ENCODE measurements at places on chromosomes 5 and 9.

DNA sequence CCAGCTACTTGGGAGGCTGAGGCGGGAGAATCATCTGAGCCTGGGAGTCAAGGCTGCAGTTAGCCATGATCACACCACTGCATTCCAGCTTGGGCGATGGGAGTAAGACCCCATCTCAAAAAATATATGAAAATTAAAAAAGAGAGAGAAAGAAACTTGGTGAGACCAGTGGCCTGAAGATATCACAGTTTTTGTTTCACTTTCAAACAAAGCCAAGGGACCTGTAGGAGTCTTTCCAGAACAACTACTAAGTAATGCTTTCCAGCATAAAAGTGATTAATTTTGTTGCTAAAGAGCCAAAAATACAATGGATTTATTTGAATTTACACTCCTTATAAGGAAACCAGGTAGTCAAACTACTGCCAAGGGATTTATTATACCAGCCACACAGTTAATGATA, 23.5 kb downstream of the GKAP1 start:
- DNase-seq, result no peak

DNA sequence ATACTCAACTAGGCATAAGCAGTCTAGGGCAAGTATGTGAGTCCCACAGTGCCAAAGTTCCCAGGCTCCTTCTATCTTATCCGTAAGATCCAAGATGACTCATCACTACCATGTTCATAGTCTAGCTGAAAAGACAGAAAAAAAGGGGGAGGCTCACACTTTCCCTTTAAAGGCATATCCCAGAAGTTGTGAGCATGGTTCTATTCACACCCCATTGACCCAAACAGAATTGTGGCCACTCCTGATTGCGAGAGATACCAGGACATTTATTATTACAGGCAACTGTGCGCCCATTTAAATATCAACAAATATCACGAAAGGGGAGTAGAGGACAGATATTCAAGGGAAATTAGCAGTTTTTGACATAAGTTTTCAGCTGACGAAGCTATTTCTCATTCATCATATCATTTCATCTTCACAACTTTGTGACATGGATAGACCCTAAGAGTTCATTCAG, 8.1 kb upstream of the PFDN1 start:
- DNase-seq, result no peak

- DNase-seq, result no peak
These were observed 31.7 kb downstream of the MRPL22 start for GRCh38 chr5:154972476-154973080.

DNA sequence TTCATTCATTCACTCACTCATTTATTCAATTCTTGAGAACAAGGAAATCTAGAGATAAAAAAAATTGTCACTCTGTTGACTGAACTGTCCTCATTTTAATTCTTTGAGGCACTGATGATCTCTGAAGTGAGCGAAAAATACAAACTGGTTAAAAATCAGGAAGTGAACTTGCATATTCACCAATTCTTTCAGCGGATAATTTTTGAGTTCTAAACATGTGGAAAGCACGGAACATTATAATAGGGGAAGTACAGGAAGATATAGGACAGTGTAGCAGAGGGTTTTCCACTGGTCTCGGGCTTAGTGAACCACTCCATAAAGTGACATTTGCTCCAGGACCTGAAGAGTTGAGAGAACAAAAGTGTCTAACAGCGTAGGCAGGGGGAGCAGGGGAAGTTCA, 169.5 kb downstream of the TLR4 start:
- no peak for DNase-seq

- no peak for DNase-seq
These were observed 17.2 kb downstream of the PAM start for GRCh38 chr5:102772273-102772672.

DNA sequence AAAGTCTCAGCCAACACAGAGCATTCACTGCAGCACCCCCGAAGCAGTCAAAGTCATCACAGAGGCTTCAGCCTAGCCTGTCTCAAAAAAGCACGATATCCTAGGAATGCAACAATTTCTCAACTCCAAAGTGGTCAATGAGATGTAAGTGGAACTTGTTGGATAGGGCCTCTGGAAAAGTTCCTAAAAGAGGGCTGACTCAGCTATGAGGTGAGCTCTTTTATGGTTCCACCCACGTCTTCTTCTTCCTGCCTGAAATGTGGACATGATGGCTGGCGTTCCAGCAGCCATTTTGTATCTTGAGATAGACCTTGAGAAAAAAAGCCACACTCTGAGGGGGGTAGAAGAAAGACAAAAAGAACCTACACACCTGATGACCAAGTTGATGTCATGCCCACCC, 32.5 kb upstream of the TRIO start:
- DNase-seq, result no peak

GRCh38 chr9:114607671-114608524, 3.2 kb upstream of the TMEM268 start:
- no peak for DNase-seq

- DNase-seq, result no peak
These were observed 25.4 kb downstream of the IRF1 start for GRCh38 chr5:132465059-132465707.

DNA sequence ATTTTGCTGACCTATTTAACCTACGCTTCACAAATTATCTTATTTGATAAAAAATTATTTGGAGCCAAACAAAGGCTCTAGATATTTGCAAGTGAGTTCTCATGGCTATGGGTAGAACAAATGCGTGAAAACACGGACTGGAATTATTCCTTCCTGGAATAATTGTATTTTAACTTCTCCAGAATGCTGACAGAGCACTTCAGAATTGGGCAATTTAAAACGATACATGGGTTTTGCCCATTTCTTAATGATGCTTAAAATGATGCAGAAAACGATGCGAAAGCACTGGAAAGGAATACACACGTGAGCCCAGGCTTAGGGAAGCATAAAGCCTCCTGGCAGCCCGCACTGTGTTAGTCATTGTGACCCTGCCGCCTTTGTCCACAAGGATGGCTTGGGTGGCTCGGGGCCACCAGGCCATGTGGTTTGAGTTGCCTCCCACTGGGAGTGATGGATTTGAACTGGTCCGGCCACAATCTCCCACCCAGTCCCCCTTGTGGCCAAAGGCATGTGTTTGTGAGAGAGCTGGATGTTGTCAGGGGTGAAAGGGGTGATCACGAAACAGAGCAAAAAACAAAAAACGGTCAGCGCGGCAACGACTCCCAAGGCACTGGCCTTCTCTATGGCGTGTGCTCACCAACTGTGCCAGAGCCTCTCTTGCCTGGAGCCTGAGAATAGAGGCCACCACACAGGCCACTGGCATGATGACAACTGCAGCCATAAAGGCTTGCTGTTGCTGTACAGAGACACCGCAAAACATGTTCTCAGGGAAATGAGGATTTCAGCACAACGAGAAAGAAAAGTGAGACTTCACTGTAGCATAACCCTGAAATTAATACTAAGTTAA, 234.2 kb upstream of the ADAMTS16 start:
- DNase-seq, result no peak

GRCh38 chr9:103991698-103992097, 102.4 kb upstream of the SMC2 start:
- no peak for DNase-seq

GRCh38 chr5:132224716-132225115, 2.9 kb downstream of the P4HA2 start:
- DNase-seq, result no peak

DNA sequence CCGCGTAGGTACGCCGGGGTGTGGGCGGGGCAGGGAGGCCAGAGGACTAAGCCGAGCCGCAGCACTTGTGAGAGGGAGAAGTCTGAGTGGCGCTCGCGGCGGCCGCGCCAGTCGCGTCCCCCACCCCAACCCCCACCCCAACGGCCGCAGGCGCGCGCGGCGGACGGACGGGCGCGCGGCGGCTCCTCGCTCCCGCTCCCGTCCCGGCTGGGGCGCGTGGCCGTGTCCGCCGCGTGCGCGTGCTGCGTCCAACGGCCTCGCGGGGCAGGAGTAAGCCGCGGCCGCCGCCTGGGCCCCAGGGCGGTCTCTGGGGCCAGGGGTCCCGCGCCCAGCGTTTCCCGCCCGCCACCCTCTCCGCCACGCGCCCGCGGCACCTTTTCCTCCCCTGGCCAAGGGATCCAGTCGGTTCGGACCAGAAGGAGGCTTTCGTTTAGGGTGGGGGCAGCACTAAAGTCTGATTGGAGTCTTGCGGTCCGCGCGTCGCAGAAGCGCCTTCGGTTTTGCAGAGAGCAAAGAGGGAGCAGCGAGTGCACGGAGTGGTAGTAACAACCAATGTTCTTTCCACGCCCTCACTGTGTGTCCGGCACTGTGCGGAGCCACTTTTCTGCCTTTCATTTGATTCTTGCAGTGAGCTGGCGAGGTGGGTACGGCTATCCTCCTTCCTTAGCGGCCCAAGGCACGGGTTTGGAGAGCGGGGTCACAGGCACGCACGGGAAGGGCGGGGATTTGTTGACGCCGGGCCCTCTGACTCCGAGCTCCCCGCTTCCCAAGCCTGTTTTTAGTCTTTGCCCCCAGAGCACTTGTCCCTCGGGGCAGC, 483 bp downstream of the G3BP1 start:
- no peak for DNase-seq

DNA sequence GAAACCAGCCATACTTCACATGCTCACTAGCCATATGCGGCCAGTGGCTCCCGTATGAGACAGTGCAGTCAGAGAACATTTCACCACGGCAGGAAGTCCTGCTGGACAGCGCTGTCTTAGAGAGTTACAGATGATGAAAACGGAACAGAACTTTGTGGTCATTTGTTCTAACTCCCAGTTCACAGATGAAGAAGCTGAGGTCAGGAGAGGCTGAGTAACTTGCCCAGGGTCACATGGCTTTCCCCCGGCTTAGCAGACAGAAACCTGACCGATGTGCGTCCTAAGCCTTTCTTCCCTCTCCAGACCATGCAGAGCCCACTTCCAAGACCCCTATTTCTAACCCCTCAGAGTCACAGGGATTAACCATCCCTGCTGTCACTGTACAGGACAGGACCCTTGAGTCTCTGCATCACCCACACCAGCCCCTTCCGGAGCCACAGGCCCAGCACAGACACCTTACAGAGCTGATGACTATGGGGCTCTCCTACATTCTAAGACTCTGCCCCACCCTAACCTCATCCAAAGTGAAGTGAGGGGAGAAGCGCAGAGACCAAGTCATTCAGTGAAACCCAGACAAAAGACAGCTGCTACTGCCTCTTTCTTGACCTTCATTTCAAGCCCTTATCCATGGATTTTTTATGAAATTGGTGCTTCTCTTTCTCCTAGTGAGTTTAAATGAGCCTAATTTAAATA, 86.9 kb downstream of the PTPN3 start:
- DNase-seq, result no peak

Measured in activated naive CD4-positive, alpha-beta T cell (primary cell).